ENCODE measurements at places on chromosomes 12 and 14.

- no peak for DNase-seq
These were observed 19.2 kb upstream of the MLXIP start for GRCh38 chr12:122059203-122059960.

- no peak for DNase-seq
These were observed 291.8 kb upstream of the G2E3 start for GRCh38 chr14:30267141-30267540.

GRCh38 chr14:94374749-94375260 lies 13.6 kb downstream of the SERPINA1 start:
- no peak for DNase-seq

DNA sequence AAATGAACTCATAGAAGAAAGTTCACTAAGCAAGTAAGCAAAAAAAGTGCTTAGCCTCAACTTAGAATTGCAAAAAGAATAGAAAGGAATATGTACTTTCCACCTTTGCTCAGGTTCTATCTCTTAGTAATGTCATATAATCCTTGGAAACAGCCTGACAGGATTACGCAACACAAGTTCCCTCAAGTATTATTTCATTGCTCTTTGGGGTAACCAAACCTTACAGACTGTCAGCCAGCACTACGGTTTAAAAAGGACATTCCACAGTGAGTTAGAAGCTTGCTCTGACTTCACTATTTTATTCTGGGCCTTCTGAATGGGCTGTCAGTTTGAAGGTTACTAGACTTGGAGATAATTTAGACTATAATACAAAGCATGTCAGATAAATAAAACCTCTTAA lies 264.0 kb downstream of the ATXN7L3B start:
- DNase-seq, result no peak

- DNase-seq, result no peak
These were observed 41.6 kb downstream of the LRRC74A start for GRCh38 chr14:76867516-76868453.

DNA sequence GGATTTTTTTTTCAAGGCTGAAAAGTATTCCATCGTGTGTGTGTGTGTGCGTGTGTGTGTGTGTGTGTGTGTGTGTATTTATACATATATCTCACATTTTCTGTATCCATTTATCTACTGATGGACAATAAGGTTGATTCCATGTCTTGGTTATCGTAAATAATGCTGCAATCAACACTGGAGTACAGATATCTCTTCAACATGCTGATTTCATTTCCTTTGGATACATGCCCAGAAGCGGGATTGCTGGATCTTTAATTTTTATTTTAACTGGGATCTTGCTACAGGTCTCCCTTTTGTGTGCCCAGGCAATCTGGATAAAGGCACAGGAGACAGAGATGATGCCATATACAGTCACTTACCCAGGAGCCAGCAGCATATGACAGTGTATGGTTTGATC lies 338.1 kb downstream of the SOX5 start:
- no peak for DNase-seq

- no peak for DNase-seq
These were observed 224.2 kb downstream of the LRFN5 start for GRCh38 chr14:41830714-41831406.
